ENCODE measurements at places on chromosomes 7 and 10. TPM values are rescaled to one million over a fixed set of nuclear protein-coding genes. Genes with fewer than 3 reads are reported as not detected.

Gene NEURL1
- 0.16 TPM for total RNA-seq

- DNase-seq, result no peak
Observed at GRCh38 chr7:78543976-78544375, 745.4 kb downstream of the PHTF2 start.

- DNase-seq, result no peak
Observed at GRCh38 chr7:7554649-7555575, 11.8 kb upstream of the MIOS start.

GRCh38 chr10:121647401-121647800 is 49.2 kb upstream of the FGFR2 start:
- no peak for DNase-seq
